ENCODE measurements at places on chromosomes 4 and X.

DNA sequence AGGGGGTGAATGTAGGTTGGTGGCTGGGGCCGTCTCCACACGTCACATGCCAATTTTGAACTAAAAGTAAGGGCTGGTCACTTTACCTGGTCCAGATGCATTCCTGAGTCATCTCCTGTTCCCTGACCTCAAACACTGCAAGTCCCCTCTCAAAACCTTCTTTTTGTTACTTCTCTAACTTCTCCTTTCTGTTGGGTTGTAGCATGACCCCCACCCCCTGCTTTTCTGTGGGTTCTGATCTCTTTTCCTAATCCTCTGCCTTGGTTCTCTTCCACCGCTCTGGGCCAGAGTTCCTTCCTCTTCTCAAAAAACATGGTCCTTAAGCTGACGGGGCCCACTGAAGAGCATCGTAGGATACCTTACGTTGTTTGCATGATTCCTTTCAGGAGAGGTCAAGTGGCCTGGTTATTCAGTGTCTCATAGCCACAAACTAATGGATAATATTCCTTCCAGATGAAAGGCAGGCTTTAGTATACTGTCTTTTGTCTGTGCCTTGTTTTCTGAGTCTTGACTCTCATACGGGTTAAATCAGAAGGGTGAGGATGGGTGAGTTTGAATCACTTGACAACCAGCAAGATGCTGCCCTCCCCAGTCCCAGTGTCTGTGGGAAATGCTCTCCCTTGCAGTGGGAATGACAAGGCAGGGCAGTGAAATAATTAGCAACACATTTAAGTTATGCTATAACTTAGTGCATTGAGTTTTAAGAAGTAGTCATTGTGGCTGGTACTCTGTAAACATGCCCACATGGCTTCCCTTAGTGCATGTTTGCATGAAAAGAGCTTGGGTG, 15.1 kb downstream of the SMS start:
- no peak for DNase-seq

GRCh38 chr4:163895378-163896005, 401.0 kb downstream of the TMA16 start:
- DNase-seq = no peak

DNA sequence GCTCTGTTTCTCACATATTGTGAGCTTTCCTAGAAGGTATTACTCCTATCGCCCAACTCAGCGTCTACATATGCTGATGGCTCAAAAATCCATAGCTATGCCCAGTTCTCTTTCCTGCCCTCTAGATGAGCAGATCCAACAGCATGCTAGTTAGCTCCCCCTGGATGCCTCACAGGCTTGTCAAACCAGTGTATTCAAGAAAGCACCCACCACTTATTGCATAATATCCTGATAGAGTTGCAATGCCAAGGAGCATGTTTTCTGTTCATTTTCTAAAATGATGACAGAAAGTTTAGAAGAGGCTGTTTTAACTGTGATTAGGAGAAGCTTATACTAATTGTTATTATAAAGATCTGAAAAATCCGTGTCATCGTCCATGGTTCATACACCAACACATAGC, 1.9 kb upstream of the PACRGL start:
- no peak for DNase-seq

DNA sequence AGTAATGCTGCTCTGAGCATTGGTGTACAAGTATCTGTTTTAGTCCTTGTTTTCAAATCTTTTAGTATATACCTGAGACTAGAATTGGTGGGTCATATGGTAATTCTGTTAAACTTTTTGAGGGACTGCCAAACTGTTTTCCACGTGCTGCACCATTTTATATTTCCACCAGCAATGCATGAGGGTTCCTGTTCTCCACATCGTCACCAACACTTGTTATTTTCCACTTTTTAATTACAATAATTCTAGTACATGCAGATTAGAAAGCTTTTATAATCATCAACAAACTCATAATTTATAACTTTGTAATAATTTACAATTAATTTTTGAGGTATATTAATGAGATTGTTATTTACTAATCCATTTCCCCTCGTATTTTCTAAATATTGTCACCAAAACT, 79.4 kb downstream of the CEP135 start:
- DNase-seq = no peak
